Fibroblast of upper back skin (primary cell): ENCODE measurements at places on chromosomes 2 and 18.

DNA sequence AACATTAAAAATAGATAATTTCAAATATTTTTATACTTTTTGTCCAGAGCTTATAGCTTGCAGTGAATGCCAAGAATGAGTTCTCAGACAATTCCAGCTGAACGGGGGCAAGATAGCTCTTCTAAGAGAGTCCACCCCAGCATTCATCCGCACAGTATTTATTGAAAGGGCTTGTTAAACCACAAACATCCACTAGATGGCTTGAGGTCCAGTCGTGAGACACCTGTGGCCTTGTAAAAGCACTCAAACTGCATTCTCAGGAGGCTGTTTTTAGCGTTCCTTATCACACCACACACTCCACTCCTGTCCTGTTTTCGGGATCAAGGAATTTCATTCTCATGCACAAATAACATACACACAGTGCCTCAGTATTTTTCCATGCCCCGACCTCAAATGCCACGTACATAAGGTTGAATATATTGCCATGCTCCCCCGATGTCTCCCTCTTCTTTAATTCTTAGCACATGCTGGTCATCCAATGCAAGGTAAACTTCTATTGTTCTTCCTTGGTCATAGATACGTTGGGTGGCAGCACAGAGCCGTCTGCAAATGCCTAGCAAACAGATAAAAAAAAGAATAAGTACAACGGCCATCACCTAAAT, 47.4 kb downstream of the DNAJC10 start:
- DNase-seq = peak; percentile 35

DNA sequence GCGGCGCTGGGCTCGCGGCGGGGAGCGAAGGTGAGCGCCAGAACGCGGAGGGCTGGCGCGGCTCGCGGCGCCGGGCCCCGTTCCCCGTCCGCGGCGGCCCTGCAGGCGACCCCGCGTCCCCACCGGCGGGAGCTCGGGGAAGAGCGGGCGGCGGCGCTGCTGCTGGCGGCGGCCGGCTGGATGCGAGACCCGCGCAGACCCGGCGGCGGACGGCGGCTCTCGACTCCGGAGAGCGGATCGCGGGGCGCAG, 213 bp downstream of the DOK6 start:
- DNase-seq = no peak

DNA sequence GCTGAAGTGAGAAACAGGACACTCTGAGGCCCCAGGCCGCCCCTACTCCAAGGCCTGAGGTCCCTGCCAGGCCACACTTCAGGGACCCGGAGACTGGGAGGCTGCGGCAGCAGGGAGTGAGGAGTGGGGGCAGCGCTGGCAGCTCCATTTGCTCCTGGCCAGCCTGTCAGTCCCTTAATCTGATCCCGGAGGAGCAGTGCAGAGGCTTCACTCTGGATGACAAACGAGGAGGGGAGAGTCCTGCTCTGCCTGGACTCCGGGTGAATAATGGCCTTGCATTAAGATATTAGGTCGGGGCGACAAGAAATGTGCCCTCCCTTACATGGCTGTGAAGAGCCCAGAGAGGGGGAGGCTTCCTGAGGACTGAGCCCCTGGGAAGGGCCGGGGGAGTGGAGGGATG, 14.3 kb upstream of the PRSS56 start:
- no peak for DNase-seq

DNA sequence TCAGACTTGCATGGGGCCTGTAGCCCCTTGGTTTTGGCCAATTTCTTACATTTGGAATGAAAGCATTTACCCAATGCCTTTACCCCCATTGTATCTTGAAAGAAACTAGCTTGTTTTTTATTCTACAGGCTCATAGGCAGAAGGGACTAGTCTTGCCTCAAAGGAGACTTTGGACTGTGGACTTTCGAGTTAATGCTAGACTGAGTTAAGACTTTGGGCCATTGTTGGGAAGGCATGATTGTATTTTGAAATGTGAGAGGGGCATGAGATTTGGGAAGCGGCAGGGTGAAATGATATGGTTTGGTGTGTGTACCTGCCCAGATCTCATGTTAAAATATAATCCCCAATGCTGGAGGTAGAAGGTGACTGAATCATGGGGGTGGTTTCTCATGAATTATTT, 13.4 kb upstream of the WDR75 start:
- no peak for DNase-seq
